ENCODE measurements at places on chromosomes 2 and 18.
A peak's percentile ranks its signal among the peaks of the same experiment; 100 is the strongest.

GRCh38 chr18:45687621-45688020 is 36.4 kb upstream of the SLC14A1 start:
- H3K36me3 ChIP-seq, result no peaks in the 10 kb centered on the region
- H3K27me3 ChIP-seq, result no peaks in the 10 kb centered on the region
- H3K27ac ChIP-seq, result peak overlapping the region; percentile 7
- H3K4me3 ChIP-seq, result peak overlapping the region; percentile 66
- peaks cover 73% of the 10 kb centered on the region for H3K4me1 ChIP-seq

GRCh38 chr18:6434987-6435709 is 20.4 kb upstream of the L3MBTL4 start:
- H3K4me3 ChIP-seq, result no peak overlapping the region
- no peak overlapping the region for H3K27ac ChIP-seq
- no peaks in the 10 kb centered on the region for H3K36me3 ChIP-seq
- DNase-seq, result no peak
- H3K4me1 ChIP-seq, result no peaks in the 10 kb centered on the region

DNA sequence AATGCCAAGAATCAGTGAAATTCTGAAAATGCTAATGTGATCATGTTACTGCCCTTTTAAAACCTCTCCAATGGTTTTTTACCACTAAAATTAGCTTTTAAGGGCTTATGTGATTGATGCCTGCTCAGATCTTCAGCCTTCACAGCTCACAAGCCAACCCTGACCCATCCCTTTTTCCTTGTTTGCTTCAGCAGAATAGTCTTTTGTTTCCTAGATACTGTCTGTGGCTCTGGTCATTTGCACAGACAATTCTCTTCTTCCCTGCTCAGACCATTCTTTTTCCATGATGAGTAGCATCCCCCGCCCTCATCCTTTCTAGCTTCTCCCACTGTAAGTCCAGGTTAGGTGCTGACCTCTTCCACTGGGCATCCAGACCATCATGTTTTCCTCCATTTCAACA is 164.9 kb upstream of the NT5C1B start:
- no peaks in the 10 kb centered on the region for H3K4me1 ChIP-seq
- DNase-seq, result no peak
- no peak overlapping the region for H3K27ac ChIP-seq
- H3K36me3 ChIP-seq, result no peaks in the 10 kb centered on the region

DNA sequence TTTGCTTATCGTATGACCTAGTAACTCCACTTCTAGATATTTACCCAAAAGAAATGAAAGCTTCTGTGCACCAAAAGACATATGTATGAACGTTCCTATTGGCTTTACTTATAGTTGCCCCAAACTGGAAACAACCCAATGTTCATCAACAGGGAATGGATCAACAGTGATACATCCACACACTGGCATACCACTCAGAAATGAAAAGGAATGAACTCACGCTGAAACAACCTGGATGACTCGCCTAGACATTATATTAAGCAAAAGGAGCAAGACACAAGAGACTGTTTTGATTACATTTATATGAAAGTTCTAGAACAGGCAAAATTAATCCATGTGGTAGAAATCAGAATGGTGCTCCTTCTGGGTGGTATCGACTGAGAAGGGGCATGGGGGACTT is 18.9 kb downstream of the ADRA2B start:
- no peaks in the 10 kb centered on the region for H3K27me3 ChIP-seq
- H3K27ac ChIP-seq, result no peak overlapping the region
- H3K36me3 ChIP-seq, result no peaks in the 10 kb centered on the region
- no peak for DNase-seq
- H3K4me3 ChIP-seq, result no peak overlapping the region
- no peaks in the 10 kb centered on the region for H3K4me1 ChIP-seq

DNA sequence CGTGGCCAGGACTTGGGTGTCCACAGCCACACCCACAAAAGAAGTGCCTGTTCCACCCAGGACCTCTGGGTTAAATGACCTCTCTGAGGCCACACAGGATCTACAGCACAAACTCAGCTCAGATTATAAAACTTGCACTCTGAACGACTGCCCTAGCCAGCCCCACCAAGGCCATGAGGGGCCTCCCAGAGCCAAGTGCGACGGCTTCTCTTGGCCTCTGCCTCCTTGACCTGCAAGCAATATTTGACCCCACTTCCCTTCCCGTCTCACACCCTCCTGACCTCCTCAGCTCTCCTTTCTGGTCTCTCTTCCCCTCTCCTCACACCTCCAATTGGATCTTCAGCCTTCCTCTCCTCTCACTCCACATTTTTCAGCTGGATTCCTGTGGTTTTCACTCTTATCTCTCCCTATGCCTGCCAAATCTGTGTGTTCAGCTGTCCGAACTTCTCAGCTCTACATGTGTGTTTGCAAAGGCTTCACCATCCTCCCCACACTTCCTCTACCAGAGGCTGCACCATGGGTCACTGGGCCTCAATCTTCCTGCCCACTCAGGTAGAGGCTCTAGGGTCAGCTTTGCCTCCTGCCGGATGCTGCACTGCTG is 25.3 kb upstream of the STEAP3 start:
- no peaks in the 10 kb centered on the region for H3K27me3 ChIP-seq
- no peak overlapping the region for H3K4me3 ChIP-seq
- no peak for DNase-seq

GRCh38 chr2:62382757-62383156 is 123.2 kb downstream of the TMEM17 start:
- H3K4me3 ChIP-seq, result no peak overlapping the region
- H3K27me3 ChIP-seq, result no peaks in the 10 kb centered on the region
- no peaks in the 10 kb centered on the region for H3K4me1 ChIP-seq
- H3K27ac ChIP-seq, result no peak overlapping the region
- H3K36me3 ChIP-seq, result no peaks in the 10 kb centered on the region

DNA sequence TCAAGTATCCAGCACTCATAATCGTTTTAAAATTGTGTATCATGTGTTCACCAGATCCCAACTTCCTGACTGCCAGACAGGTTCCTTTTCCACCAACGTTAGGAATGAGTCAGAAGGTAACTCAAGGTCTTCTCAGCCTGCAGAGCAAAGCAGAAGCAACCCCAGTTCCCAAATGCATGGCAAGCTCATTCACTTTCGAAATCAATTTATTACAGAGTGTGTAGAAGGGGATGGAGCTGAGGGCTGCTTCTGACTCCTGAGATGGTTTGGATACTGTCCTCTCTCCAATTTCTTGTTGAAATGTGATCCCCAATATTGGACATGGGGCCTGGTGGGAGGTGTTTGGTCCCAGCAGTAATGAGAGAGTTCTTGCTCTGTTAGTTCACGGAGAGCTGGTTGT is 114.5 kb downstream of the PIEZO2 start:
- DNase-seq, result no peak
- no peak overlapping the region for H3K4me3 ChIP-seq
- no peaks in the 10 kb centered on the region for H3K36me3 ChIP-seq
- no peaks in the 10 kb centered on the region for H3K4me1 ChIP-seq

DNA sequence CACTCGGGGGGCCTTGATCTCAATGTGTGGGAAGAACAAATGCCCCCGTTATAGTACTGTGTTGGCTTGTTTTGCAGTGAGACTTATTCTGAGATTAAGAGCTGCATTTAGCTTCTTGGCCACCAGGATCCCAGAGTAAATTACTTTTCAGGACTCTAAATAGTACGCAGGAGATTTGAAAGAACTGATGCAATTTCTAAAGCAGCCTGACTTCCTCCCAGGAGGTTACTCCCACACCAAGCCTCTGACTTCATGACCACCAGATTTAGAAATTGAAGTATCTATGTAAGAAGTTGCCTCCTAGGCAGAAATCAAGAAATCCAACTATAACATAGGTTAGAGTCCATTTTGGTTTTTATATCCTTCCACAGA is 67.0 kb downstream of the FEZ2 start:
- no peaks in the 10 kb centered on the region for H3K27me3 ChIP-seq
- no peaks in the 10 kb centered on the region for H3K4me1 ChIP-seq
- H3K4me3 ChIP-seq, result no peak overlapping the region
- H3K36me3 ChIP-seq, result no peaks in the 10 kb centered on the region

- H3K4me1 ChIP-seq, result peaks cover 70% of the 10 kb centered on the region
- H3K27ac ChIP-seq, result peak overlapping the region; percentile 81
- H3K27me3 ChIP-seq, result no peaks in the 10 kb centered on the region
- no peaks in the 10 kb centered on the region for H3K36me3 ChIP-seq
- no peak for DNase-seq
- peak overlapping the region; percentile 54 for H3K4me3 ChIP-seq
Measured at GRCh38 chr18:48832938-48833700, 117.6 kb downstream of the SMAD7 start.

DNA sequence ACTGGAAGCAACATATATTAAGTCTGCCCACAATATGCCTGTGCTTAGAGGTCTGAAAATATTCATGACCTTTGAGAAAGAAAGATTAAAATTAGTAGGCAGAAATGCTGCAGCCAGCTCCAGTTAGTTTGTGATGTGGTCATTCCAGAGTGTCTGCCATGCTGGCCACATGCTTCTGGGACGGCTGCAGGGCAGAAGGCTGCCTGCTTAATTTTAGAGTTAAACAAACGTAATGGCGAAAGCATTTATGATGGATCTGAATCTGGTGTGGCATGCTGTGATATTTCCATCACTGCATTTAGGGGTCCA is 95.4 kb downstream of the FHOD3 start:
- H3K4me3 ChIP-seq, result no peak overlapping the region
- no peaks in the 10 kb centered on the region for H3K4me1 ChIP-seq
- H3K36me3 ChIP-seq, result no peaks in the 10 kb centered on the region
- no peak for DNase-seq
- no peaks in the 10 kb centered on the region for H3K27me3 ChIP-seq
- no peak overlapping the region for H3K27ac ChIP-seq

- no peak overlapping the region for H3K27ac ChIP-seq
- H3K4me3 ChIP-seq, result no peak overlapping the region
- H3K4me1 ChIP-seq, result no peaks in the 10 kb centered on the region
- H3K36me3 ChIP-seq, result no peaks in the 10 kb centered on the region
- H3K27me3 ChIP-seq, result peaks cover 4% of the 10 kb centered on the region
- DNase-seq, result no peak
Measured at GRCh38 chr2:173866874-173867618, 98.1 kb downstream of the SP3 start.

GRCh38 chr2:111071600-111072171 is 49.0 kb upstream of the BCL2L11 start:
- no peaks in the 10 kb centered on the region for H3K27me3 ChIP-seq
- H3K27ac ChIP-seq, result no peak overlapping the region
- H3K36me3 ChIP-seq, result no peaks in the 10 kb centered on the region
- no peak overlapping the region for H3K4me3 ChIP-seq

GRCh38 chr2:232485348-232485756 is 2.3 kb downstream of the ECEL1 start:
- no peaks in the 10 kb centered on the region for H3K36me3 ChIP-seq
- H3K4me1 ChIP-seq, result no peaks in the 10 kb centered on the region
- H3K27ac ChIP-seq, result no peak overlapping the region
- H3K27me3 ChIP-seq, result no peaks in the 10 kb centered on the region

DNA sequence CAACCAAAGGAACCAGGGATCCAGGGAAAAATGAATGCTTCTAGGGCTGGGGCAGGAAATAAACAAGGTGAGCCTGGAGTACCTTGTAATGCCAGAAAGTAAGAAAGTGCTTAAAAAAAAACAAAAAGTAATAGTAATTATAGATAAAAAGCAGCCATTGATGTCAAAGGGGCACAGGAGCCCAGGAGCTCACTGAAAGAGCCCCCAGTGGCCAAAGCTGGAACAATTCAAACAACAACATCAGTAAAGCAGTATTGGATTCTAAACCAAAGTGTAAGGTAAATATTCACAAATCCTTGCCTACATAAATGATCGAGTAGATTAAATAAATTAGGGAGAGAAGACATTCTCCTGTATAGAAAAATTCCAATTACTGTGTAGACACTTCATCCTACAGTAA is 114.3 kb upstream of the ARL4C start:
- no peaks in the 10 kb centered on the region for H3K4me1 ChIP-seq
- H3K27ac ChIP-seq, result no peak overlapping the region
- no peak overlapping the region for H3K4me3 ChIP-seq

DNA sequence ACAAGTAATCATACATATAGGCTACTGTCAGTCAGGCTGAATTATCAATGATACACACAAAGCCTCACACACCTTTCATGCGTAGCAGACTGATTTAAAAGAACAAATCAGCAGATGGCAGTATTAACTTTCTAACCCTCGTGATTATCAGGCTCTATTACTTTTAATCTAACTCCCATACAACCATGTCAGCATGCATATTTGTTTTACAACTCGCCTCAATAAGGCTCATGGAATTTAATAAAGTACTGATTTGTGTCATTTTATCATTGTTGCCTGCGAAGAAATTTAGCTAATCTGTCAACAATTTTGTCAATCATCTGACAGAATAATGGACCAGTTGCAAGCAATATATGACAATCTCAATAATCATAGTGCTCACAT is 82.8 kb downstream of the SLC25A12 start:
- H3K27ac ChIP-seq, result no peak overlapping the region
- no peak overlapping the region for H3K4me3 ChIP-seq
- H3K4me1 ChIP-seq, result no peaks in the 10 kb centered on the region
- H3K27me3 ChIP-seq, result no peaks in the 10 kb centered on the region

GRCh38 chr2:18373664-18374063 is 186.8 kb downstream of the RDH14 start:
- H3K27ac ChIP-seq, result no peak overlapping the region
- no peaks in the 10 kb centered on the region for H3K4me1 ChIP-seq

- H3K4me1 ChIP-seq, result no peaks in the 10 kb centered on the region
- H3K36me3 ChIP-seq, result no peaks in the 10 kb centered on the region
- DNase-seq, result no peak
- no peaks in the 10 kb centered on the region for H3K27me3 ChIP-seq
Measured at GRCh38 chr2:100274076-100274475, 48.2 kb downstream of the LONRF2 start.

DNA sequence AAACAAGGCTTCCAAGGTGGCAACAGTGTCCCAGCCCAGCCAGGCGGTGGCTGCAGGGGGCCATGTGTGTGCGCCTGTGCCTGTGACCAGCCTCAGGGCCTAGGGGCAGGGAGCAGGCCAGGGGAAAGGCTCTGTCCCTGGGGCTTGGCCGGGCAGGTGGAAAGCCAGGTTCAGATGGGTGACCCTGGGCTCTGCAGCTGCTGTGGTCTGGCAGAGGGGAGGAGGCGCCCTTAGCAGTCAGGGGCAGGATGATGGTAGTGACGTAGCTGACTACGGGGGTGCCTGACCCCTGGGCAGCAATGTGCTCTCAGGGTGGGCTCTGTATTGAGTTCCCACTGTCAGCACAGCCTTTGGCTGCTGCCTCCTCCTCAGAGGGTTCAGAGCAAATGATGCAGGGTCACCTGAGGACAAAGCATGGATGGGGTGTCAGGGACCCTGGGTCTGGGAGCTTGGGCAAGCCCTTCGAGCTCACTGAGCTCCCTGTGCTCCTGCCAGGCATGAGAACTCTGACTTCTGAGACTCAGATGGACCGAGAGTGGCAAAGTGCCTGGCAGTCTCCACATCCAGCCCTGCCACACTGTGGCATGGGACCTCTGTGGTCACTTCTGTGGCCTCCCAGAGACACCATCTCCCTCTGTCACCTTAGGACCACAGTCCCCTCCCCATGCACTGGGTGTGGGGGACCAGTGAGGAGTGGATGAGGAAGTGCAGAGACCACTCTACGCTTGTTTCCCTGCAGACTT is 56.6 kb upstream of the ALPP start:
- H3K4me1 ChIP-seq, result peaks cover 71% of the 10 kb centered on the region
- H3K36me3 ChIP-seq, result no peaks in the 10 kb centered on the region
- no peak for DNase-seq
- no peaks in the 10 kb centered on the region for H3K27me3 ChIP-seq

Measured in CD8-positive, alpha-beta memory T cell (primary cell).